Cerebellum (tissue), 4 donors: ENCODE measurements at places on chromosomes 5 and 9.
A peak's percentile ranks its signal among the peaks of the same experiment; 100 is the strongest.

- no peak for DNase-seq
Measured at GRCh38 chr5:115857626-115858349, 16.1 kb downstream of the AP3S1 start.

GRCh38 chr9:98793031-98793430 is 3.3 kb downstream of the ANKS6 start:
- no peak for DNase-seq

- DNase-seq: no peak
Measured at GRCh38 chr9:73596321-73596720, 444.7 kb downstream of the ANXA1 start.

DNA sequence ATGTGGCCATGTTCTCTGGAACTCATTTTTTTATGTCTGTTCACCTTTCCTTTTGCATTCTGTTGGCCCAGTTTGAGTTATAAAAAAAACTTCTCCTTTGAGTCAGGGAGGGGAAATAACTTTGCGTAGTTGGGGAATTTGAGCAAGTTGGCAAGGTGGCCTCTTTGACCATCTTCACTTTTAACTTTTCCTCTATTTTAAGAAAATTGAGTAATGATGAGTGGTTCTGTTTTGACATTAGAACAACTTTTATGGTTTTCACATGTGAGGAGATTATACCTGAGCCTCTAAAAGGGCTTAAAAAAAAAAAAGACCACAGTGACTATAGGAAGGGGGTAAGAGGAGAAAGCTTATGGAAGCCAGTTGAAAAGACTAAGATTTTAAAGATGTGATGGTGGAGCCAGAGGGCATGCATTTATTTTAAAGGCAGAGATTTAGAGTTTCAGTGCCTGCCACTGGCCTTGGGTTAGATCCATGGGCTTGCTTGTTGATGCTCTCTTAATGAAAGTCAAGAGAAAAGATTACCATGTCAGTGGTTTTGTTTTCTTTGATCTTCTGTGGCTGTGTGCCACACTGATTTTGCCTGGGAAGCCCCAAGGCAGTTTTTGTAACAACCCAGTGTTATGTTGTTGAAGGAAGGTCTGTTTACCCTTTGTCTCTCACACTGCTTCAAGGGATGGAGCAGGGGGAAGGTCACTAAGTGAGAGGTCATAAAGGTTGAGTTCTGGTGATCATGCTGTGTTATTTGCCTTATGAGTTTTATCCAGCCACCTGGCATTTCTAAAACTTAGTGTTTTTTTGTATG is 219.7 kb upstream of the CD180 start:
- DNase-seq: no peak

DNA sequence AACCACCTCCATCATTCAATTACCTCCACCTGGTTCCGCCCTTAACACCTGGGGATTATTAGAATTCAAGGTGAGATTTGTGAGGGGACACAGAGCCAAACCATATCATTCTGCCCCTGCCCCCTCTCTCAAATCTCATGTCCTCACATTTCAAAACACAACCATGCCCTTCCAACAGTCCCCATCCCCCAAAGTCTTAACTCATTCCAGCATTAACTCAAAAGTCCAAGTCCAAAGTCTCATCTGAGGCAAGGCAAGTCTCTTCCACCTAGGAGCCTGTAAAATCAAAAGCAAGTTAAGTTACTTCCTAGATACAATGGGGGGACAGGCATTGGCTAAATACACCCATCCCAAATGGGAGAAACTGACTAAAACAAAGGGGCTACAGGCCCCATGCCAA is 18.8 kb downstream of the PSIP1 start:
- DNase-seq: no peak

GRCh38 chr5:150762211-150762610 is 3.4 kb upstream of the DCTN4 start:
- no peak for DNase-seq

GRCh38 chr5:154164249-154164581 is 26.3 kb upstream of the GALNT10 start:
- DNase-seq: no peak

DNA sequence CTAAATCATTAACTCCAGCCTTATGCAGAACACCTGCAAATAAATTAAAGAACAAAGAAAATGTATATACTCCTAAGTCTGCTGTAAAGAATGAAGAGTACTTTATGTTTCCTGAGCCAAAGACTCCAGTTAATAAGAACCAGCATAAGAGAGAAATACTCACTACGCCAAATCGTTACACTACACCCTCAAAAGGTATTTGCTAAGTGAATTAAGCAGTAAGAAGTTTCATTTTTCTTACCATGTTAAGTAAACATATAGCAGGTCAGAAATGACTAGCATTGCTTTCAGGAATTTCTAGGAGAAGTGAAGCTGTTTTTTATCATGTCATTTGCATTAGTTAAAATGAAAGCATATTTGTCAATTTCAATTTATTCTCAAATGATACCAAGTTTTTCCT is 92.7 kb downstream of the MELK start:
- DNase-seq: no peak

DNA sequence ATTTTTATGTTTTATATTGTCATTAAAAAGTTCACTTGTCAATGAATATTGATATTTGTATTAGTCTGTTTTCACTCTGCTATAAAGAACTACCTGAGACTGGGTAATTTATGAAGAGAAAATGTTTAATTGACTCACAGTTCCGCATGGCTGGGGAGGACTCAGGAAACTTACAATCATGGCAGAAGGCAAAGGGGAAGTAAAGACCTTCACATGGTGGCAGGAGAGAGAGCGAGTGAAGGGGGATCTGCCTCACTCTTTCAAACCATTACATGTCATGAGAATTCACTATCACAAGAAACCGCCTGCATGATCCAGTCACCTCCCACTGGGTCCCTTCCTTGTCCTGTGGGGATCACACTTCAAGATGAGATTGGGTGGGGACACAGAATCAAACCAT is 27.4 kb downstream of the SRD5A1 start:
- DNase-seq: no peak

DNA sequence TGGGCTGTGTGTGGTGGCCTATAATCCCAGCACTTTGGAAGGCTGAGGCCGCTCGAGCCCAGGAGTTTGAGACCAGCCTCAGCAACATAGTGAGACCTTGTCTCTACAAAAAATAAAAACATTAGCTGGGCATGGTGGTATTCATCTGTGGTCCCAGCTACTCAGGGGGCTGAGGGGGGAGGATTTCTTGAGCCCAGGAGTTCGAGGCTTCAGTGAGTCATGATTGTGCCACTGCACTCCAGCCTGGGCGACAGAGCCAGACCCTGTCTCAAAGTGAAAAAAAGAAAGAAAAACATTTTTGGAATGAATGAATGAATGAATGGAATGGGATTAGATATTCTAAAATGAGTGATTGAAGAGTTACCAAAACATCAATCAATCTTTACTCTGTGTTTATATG is 85.8 kb downstream of the FGF1 start:
- DNase-seq: no peak

DNA sequence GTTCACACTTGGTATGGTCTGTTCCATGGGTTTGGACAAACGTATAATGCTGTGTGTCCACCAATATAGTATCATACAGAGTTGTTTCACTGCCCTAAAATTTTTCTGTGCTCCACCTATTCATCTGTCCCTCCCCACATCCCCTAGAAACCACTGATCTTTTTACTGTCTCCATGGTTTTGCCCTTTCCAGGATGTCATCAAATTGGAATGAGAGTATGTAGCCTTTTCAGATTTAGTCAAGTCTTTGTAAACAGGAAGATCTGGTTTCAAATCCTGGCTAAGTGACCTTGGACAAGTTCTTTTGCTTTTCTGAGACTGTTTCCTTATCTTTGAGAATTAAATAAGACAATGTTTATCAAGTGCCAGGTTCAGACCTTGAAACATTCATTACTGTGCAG is 13.2 kb upstream of the LVRN start:
- DNase-seq: no peak

- peak; percentile 50 for DNase-seq
Measured at GRCh38 chr5:139147483-139148087, 50.6 kb downstream of the SIL1 start.

GRCh38 chr5:68352166-68352565 is 136.6 kb downstream of the PIK3R1 start:
- no peak for DNase-seq

GRCh38 chr9:118929287-118929686 is 439.9 kb downstream of the BRINP1 start:
- no peak for DNase-seq

DNA sequence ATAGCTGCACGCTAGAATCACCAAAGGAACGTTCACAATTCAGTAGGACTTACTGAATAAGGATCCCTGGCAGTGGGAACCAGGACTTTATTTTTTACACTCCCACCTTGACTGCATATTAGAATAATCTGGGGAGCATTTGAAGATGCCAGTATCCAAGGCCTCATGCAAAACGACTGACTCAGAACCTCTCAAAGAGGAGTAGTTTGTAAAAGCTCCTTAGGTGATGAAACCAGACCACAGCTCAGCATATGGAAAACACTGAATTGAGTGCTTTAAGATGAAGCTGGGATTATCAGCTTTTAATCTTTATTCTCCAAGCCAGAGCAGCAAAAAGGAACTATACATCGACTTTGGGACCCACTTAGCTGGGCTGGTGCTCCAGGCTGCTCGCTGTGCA is 288.3 kb downstream of the MLLT3 start:
- DNase-seq: no peak

- no peak for DNase-seq
Measured at GRCh38 chr5:56783261-56783660, 32.1 kb upstream of the MAP3K1 start.

DNA sequence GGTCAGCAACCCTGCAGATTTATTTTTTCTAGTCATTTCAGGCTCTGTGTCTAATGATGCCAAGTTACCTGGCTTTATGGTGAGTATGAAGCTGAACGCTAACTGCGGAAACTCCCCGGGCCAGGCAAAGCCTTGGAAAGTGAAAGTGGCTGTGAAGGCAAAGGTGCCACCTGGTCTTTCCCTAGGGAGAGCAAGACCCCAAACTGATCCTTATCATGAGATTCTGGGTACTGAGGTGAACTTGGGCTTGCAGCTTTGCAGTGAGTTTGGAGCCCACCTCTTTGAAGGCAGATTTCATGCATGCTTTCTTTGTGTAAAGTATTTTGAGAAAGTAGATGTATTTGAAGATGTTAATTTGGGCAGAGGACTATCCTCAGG is 63.3 kb downstream of the CARTPT start:
- no peak for DNase-seq

GRCh38 chr9:133779516-133780403 is 41.6 kb upstream of the SARDH start:
- DNase-seq: no peak

- no peak for DNase-seq
Measured at GRCh38 chr5:134268919-134269318, 43.0 kb upstream of the PPP2CA start.

GRCh38 chr5:87027570-87027969 is 240.1 kb upstream of the RASA1 start:
- DNase-seq: no peak

DNA sequence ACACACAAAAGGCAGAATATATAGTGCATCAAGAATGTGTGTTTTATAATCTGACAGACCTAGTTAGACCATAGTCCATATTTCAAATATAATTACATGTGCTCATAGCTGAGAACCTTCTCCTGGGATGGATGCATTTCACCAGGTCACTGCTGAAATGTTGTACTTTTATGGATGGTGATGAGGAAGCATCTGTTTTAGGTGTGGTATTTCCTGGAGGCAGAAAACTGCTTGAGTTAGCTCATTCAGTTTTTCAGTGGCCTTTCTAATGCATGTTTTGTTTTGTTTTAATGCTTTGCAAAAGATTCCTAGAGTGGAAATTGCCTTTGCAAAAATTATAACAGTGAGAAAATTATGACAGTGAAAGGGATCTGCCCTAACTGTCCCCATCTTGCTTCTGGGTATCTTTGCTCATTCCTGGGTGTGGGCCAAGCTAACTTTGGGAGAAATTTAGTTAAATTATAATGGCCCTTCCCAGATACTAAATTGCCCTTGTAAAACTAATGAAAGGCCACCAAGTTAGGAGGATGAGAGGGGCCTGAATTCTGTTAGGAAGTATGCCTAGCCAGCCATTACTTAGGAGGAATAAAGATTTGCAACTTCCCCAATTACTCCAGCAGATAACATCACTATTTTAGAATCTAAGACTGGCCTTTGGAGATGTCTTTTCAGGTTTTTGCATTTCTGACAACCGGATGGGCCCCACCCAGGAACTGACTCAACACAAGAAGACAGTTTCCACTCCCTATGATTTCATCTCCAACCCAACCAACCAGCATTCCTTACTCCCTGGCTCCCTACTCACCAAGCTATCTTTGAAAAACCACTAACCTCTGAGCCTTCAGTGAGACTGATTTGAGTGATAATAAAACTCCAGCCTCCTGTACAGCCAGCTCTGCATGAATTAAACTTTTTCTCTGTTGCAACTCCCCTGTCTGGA is 7.0 kb upstream of the IL12B start:
- DNase-seq: no peak

GRCh38 chr9:107620801-107621200 is 131.2 kb upstream of the KLF4 start:
- no peak for DNase-seq

GRCh38 chr5:36388288-36388687 is 86.6 kb upstream of the RANBP3L start:
- DNase-seq: no peak

GRCh38 chr5:136197462-136198142 is 4.6 kb upstream of the SMIM32 start:
- DNase-seq: no peak
